Suppressor macrophage (primary cell): ENCODE measurements at places on chromosomes 2 and 18.

- DNase-seq = no peak
Measured at GRCh38 chr2:238398577-238398976, 28.1 kb upstream of the ASB1 start.

- no peak for DNase-seq
Measured at GRCh38 chr18:11500153-11501122, 109.0 kb upstream of the SLC35G4 start.

DNA sequence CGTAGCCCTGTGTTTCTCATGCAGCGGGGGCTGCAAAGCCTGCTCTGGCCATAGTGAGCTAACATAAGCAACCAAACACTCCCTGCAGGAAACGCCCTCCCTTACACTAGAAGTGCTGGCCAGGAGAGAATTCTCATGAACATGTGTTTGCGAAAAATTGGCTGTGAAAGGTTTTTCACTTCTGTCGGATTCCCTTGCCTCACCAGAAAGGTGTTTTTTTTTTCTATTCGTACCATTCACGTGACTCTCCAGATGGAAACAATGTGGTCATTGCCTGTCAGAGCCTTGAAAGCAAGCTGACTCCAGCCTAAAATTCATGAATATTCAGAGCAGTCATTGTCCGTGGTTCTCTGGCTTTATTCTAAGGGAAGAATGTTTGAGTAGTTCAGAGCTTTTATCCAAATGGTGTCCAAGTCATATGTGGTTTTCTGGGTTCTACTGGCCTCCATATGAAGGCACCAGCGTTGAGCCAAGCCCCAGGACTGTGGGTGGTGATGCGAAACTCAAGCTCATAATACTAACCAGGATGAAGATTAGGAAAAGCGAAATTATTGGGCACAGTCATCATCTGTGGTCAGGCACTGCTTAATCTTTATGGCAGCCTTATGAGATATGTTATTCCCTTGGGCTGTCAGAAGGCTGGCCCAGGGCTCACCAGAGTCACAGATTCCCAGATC is 236.4 kb downstream of the ALPK2 start:
- no peak for DNase-seq

DNA sequence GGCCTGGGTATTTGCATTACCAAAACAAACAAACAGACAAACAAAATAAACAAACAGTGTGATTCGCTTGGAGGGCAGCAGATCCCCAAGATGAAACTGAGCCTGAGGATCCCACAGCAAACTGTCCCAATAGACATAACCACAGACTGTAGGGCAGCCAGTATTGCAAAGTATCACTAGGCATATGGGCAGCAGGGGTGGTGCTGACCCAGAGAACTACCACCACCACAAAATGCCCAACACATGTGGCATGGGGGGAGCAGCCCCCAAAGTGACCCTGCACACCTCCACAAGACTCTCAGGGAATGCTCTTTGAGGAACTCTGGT is 330.1 kb downstream of the CYRIA start:
- DNase-seq = no peak

- no peak for DNase-seq
Measured at GRCh38 chr2:54052825-54053718, 62.3 kb upstream of the ACYP2 start.

- no peak for DNase-seq
Measured at GRCh38 chr2:241432824-241433448, 75.4 kb downstream of the STK25 start.

- no peak for DNase-seq
Measured at GRCh38 chr2:3480352-3481010, 38.9 kb downstream of the ADI1 start.

- no peak for DNase-seq
Measured at GRCh38 chr2:193679847-193680246, 1485.1 kb upstream of the TMEFF2 start.

DNA sequence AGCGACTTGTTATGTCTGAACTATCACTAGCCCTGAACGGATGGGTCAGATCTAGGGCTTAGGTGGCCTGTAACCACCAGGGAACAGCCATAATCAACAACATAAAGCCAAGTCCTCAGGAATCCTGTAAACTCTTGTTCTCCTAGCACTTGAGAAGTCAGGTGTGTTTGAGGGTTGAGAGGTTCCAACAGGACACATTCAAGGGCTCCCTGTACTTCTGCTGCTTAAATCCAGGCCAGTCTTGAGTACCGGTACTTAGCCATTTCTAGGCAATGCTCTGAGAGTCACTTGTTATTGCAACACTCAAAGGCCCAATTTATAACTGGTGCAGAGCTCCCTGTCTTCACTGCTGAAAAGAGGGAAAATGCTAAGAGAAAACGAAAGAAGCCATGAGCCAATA is 21.6 kb upstream of the SLC40A1 start:
- no peak for DNase-seq

DNA sequence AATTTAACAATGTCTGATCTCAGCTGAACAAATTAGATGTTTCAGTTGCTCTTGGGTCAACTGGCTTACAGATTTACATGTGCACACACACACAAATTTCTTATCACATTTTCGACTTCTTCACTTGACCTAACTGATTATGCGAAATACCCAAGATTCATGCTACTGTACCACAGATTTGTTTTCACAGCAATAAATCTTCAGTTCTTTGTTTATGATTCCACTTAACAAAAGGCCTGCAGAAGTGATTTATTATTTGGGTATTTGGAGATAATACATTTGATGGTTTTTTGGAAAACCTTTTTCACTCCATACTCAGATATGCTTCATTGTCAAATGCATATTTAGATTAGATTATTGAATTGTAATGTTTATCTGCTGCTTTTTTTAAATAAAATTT is 129.0 kb downstream of the GALNT1 start:
- no peak for DNase-seq

DNA sequence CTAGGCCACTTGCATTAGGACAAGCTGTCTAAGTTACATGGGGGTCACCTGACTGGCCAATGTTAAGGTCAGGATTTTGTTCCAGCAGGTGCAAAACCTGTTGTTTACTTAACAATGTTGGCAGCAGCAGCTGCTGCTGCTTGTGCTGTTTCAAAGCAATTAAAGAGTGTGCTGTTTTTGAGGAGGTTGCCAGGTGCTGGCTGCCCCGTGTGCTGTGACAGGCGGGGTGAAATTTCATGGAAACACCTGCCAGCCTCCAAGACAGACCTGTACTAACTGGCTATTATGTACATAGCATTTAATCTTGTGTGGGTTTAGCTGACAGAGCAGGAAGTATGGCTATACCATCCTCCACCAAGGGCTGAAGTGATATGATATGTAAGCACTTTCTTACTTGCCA is 224.9 kb downstream of the ASXL3 start:
- DNase-seq = no peak

GRCh38 chr18:66707473-66707872 is 103.6 kb upstream of the CDH19 start:
- DNase-seq = no peak
